Right cardiac atrium (tissue), 5 donors: ENCODE measurements at places on chromosomes 12 and 14.

GRCh38 chr14:72560331-72560730 lies 333.6 kb downstream of the DPF3 start:
- no peak for DNase-seq

- DNase-seq: no peak
Measured at GRCh38 chr14:90836692-90837063, 20.4 kb upstream of the TTC7B start.

DNA sequence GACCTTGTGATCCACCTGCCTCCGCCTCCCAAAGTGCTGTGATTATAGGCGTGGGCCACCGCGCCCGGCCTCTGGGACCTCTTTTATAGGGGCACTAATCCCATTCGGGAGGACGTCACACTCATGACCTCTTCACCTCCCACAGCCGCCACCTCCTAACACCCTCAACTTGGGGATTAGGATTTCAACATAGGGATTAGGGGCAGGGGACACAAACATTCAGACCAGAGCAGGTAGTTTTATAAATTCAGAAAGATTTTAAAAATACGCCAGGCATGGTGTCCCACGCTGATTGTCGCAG lies 49.4 kb downstream of the TPCN1 start:
- peak; percentile 30 for DNase-seq

- DNase-seq: no peak
Measured at GRCh38 chr12:86257134-86257533, 943 bp upstream of the MGAT4C start.

DNA sequence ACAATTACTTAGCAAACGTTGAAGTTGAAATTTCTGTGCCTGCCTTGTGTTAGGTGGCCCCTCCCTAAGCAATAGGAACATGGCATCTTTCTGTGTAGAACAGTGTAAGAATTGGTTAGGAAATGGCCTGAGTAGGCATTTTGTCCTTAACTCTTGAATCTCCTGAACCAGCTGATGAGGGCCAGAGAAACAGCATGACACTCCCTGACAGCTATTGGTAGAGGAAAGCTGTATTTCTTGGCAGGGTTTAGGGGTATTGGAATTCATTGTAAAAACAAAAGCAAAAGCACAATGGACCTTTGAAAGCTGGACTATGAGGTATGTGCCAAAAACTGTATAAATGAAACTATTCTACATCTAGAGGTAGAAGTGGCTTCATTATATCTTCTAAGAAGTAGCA lies 40.6 kb upstream of the LRTM2 start:
- no peak for DNase-seq

DNA sequence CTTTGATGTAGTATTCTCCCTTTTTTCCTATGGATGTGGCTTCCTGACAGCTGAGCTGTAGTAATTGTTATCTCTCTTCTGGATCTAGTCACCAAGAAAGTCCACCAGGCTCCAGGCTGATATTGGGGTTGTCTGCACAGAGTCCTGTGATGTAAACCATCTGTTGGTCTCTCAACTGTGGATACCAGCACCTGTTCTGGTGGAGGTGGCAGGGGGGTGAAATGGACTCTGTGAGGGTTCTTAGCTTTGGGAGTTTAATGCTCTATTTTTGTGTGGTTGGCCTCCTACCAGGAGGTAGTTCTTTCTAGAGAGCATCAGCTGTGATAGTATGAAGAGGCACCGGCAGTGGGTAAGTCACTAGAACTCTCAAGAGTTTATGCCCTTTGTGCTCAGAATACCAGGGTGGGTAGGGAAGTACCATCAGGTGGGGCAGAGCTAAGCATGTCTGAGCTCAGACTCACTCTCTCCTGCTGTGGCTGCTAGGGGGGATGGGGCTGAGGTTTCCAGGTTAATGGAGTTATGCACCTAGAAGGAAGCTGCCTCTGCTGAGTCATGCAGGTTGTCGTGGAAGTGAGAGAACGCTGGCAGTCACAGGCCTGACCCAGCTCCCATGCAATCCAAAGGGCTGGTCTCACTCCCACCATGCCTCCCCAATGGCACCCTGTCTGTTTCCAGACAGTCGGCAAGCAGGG lies 3.0 kb upstream of the TAS2R14 start:
- no peak for DNase-seq

GRCh38 chr12:12804432-12804886 lies 8.7 kb upstream of the DDX47 start:
- no peak for DNase-seq

DNA sequence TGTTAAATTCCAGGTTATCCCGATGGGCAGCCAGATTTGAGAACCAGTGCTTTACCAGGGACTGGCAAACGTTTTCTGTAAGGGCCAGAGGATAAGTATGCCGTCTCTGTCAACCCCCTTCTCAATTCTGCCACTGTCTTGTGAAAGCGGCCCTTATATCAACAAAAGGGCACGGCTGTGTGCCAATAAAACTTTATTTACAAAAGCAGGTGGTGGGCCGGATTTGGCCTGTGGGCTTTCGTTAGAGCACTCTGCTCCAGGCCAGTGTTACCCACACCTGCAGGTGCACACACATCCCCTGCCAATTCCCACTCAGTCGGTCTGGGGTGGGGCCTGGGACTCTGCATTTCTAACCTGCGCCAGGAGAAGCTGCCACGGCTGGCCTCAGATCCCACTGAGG lies 111.2 kb downstream of the RFLNA start:
- DNase-seq: no peak

GRCh38 chr12:11648514-11649412 lies 711 bp upstream of the ETV6 start:
- peak; percentile 86 for DNase-seq

- no peak for DNase-seq
Measured at GRCh38 chr12:85007836-85008235, 28.2 kb downstream of the TSPAN19 start.

GRCh38 chr14:71333705-71334104 lies 426.4 kb downstream of the PCNX1 start:
- no peak for DNase-seq

GRCh38 chr14:50926851-50927386 lies 17.4 kb downstream of the PYGL start:
- no peak for DNase-seq

- no peak for DNase-seq
Measured at GRCh38 chr12:103334466-103334865, 161.3 kb downstream of the C12orf42 start.

- no peak for DNase-seq
Measured at GRCh38 chr12:70448371-70448770, 82.3 kb downstream of the KCNMB4 start.

GRCh38 chr14:32430326-32430725 lies 101.2 kb downstream of the AKAP6 start:
- no peak for DNase-seq

- no peak for DNase-seq
Measured at GRCh38 chr12:132925597-132926414, 30.3 kb downstream of the ZNF605 start.

GRCh38 chr12:104544836-104545235 lies 88.1 kb downstream of the CHST11 start:
- no peak for DNase-seq

GRCh38 chr12:19639781-19640415 lies 200.6 kb downstream of the AEBP2 start:
- DNase-seq: no peak

DNA sequence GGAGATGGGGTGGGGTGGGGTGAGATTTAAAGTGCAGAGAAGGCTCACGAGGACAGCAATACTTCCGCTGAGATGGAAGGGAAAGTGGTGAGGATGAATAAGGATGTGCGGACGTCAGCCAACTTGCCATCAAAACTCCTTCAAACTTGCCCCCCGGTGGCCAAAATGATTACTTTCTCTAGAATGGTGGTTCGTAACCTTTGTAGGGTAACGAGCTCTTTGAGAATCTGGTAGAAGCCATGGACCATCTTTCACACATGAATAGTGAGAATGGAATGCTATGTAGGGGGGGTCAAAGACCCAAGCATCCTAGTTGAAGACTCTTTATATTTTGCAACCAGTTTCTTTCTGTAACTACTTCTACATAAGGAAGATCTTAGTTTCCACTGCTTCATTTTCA lies 245.9 kb upstream of the DDHD1 start:
- DNase-seq: no peak

DNA sequence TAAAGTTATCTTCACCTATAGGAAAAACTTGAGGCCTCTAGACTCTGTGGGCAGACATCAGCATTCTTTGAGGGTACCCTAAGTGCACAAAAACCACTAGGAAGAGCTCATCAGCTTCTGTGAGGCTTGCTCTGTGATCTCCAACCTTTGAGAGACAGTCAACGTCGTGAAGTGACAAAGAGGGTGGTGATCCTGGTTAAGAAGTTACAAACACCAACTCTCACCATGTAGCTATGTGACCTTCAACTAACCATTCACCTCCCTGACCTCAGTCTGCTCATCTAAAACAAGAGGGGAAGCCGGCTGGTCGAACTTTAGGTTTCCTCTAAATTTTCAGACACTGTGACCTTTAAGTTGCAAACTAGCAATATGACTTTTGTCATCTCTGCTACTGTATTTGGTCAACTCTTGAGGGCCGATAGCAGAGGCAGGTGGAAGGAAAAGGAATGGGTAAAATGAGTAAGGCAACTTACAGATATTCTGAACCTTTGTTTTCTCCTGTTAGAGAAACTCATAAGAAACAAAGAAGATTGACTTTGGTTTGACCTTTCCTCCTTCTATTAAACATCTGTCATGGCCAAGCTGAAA lies 103.2 kb upstream of the PARP11 start:
- DNase-seq: no peak

DNA sequence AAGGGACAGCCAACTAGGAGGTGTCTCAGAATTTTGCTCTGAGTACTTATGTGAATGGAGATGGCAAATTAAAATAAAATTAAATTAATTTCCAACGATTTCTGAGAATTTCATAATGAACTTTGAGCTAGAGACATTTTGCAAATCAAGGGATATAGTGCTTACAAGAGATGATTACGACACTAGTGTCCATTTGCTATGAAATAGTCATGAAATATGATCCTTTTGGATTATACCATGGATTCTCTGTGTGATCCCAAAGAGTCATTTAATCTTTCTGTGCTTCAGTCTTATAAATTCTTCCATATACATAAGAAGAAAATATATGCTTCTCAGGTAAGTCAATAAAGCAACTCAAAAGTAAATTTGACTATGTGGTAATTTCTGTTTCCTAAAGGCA lies 240.6 kb downstream of the SLC25A21 start:
- DNase-seq: no peak

DNA sequence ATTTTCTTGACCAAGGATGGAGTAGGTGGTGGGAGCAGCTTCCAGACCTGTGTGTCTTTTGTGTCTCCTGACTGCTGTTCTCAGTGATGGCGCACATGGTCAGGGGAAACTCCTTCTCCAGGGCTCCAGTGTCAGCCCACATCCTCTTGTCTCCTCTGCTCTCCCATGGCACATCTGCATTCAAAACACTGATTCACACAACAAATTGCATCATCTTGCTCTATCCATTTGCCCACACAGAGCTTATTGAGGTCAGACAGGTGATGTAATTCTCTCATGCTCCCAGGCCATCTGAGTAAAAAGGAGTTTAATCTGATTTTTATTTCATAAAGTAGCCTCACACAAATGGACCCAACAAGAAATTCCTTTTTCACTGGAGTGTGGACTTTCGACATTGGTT lies 21.8 kb upstream of the TMEM132C start:
- DNase-seq: no peak

- DNase-seq: no peak
Measured at GRCh38 chr14:71524320-71524982, 407.8 kb upstream of the RGS6 start.

DNA sequence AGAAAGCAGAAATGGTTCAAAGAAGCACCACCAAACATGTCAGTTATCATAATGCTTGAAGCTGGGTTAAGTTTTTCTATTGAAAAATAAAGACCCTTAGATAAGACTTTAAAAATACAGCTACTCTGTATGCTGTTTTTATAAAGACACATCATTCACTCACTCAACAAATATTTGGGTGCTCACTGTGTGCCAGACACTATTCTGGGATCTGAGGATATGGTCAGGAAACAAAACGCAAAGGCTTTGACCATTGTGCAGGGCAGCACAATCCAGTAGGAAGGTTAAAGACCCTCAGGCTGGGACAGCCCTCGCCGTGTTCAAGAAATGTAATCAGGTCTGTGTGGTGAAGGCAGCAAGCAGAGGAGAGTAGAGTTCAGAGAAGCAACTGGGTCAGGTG lies 38.0 kb upstream of the DPY19L2 start:
- no peak for DNase-seq

DNA sequence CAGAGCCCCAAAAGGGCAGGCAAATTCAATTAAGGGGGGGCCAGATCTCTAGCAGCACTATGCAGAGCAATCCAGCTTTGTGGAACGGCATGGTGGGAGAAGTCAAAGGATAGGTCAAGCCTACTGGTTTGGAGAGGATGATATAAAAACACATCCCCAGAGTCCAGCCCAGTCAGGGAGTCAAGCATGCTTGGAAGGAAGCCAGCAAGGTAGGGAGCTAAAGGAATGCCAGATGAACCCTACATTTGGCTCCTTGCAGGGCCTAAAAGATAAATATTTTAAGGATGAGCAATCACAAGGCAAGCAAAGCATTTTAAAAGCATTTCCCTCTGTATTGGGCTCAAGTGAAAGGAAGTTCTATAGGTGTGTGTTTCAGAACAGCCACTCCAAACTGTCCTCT lies 21.4 kb downstream of the KCTD10 start:
- DNase-seq: no peak

GRCh38 chr12:117101953-117102799 lies 3.0 kb upstream of the TESC start:
- DNase-seq: no peak

GRCh38 chr12:105522166-105522825 lies 191.8 kb downstream of the C12orf75 start:
- no peak for DNase-seq

GRCh38 chr12:126895951-126896913 lies 1370.7 kb upstream of the TMEM132C start:
- DNase-seq: no peak

GRCh38 chr12:58069268-58069963 lies 128.0 kb downstream of the ATP23 start:
- DNase-seq: no peak

- DNase-seq: peak; percentile 61
Measured at GRCh38 chr14:70020352-70021170, 141.3 kb downstream of the SMOC1 start.
